ENCODE measurements at places on chromosomes 11 and 22.

- DNase-seq = no peak
Observed at GRCh38 chr22:20563466-20563906, 56.1 kb downstream of the MED15 start.

- DNase-seq = peak; percentile 68
Observed at GRCh38 chr11:33835143-33835878, 56.6 kb downstream of the LMO2 start.

DNA sequence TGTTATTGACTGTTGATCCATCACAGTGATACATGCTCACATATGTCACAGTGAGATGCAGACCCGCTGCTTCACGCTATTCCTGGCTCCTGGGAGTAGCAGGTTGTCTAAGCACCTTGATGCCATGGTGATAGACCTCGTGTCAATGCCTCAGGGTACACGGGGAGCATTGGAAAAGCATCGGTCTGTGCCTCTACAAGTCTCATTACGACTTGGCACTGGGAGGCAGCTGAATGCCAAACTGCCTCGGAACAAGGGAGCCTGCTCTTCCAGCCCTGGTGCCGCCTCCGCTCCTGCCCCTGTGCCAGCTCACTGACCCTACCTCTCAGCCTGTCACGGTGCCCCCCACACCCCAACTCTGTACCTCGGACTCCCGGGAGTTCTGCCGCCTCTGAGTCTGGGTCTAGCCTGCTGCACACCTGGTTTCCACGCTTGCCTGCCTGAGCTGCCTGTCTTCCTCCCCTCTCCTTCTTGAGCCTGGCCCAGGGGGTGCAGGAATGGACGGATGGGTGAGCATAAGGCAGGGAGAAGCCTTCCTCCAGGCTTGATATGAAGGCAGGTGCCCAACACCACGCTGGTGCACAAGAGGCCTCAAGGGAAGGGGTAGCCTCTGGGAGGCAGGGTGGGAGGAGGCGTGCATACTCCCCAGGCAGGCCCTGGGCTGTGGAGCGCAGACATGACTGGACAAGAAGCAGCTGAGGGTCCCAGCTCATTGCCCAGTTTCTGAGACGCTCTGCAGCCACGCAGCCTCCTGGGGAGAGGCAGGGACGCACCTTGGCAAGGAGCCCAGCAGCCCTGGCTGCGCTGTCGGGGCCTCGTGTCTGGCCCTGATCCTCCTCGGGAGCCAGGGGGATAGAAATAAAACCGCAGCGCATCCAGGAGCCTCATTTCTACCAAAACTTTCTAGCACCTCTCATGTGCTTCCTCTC, 1.8 kb upstream of the NFAM1 start:
- DNase-seq = no peak

DNA sequence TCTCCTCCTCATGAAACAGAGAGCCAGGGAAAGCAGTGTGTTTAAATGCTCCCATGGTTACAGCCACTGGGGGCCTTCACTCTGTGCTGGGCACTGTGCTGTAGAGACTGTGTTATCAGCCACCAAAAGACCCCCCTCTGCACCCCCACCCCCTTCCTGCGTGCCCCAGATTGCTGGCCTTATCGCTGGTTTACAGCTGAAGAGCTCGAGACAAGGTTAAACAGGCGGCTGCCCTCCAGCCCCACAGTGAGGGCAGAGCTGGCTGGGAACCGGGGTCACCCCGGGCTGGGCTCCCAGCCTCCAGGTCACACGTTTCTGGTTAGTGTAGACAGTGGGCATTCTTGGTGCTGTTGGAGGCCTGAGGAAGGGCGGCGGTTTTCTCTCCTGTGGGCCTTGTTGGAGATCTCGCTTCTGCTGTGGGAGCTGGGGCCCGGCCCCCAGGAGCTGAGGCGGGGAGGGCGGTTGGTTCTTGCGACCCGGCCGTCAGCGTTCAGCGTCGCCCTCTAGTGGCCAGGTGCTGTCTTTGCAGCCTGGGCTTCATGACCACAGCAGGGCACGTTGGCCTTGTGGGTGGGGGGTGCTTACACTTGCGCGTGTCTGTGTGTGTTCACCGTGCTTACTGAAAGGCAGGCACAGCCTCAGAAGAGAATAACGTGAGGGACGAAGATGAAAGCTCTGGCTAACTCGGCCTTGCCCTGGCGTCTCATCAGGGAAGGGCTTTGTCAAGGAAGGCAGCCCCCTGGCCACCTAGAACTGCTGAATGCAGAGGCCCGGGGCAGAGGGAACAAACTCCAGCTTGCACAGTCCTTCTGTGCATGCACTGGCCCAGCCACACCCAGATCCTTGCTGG, 40.8 kb downstream of the TBC1D22A start:
- DNase-seq = peak; percentile 83

- no peak for DNase-seq
Observed at GRCh38 chr11:16287630-16288280, 68.6 kb downstream of the SOX6 start.

DNA sequence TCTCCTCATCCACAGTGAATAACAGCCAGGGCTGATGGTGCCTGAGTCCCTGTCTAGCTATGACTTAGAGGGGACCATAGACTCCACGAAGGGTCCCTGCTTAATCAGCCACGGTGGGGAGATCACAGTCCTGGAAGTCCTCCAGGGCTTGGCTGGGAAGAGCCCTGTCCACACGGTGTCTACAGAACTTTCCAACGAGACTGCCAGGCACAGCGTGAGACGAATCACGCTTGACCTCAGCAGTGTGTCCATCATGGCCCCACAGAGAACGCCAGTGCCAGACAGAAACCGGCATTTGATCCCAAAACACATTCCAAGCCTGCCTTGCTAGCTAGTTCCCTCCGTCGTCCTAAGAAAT, 143.4 kb downstream of the CRYBB2 start:
- DNase-seq = no peak

GRCh38 chr11:10412266-10412665, 42.8 kb upstream of the AMPD3 start:
- DNase-seq = no peak

- DNase-seq = peak; percentile 23
Observed at GRCh38 chr11:72704028-72704782, 30.0 kb upstream of the PDE2A start.

DNA sequence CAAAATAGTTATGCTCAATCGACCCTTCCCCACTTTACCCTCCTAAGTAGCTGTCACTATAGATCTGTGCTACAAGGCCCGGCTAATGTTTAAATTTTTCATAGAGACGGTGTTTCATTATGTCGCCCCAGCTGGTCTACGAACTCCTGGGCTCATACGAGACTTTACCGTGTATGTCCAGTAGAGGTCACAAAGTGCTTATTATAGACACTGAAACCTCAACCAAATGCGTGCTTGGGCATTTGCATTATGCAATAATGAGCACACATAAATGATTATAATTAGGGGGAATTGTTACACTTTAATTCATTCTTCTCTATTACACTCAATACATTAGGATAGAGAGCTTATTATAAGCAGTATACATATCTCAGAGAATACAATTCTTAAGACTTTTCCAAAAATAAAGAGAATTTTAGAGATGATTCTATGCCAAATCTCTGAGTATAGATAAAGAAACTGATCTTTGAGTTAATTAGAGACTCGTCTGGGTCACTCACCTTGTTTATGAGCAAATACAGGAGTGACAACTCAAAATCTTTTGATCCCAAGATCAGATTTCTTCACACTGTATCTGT, 12.5 kb upstream of the MRPL16 start:
- DNase-seq = peak; percentile 95

GRCh38 chr11:60263402-60263801, 17.1 kb upstream of the MS4A4A start:
- DNase-seq = no peak

GRCh38 chr11:110984147-110984546, 261.4 kb upstream of the POU2AF2 start:
- no peak for DNase-seq

GRCh38 chr11:57885298-57886050, 123.9 kb downstream of the CTNND1 start:
- peak; percentile 42 for DNase-seq

GRCh38 chr11:92787638-92788037, 181.8 kb upstream of the MTNR1B start:
- no peak for DNase-seq

DNA sequence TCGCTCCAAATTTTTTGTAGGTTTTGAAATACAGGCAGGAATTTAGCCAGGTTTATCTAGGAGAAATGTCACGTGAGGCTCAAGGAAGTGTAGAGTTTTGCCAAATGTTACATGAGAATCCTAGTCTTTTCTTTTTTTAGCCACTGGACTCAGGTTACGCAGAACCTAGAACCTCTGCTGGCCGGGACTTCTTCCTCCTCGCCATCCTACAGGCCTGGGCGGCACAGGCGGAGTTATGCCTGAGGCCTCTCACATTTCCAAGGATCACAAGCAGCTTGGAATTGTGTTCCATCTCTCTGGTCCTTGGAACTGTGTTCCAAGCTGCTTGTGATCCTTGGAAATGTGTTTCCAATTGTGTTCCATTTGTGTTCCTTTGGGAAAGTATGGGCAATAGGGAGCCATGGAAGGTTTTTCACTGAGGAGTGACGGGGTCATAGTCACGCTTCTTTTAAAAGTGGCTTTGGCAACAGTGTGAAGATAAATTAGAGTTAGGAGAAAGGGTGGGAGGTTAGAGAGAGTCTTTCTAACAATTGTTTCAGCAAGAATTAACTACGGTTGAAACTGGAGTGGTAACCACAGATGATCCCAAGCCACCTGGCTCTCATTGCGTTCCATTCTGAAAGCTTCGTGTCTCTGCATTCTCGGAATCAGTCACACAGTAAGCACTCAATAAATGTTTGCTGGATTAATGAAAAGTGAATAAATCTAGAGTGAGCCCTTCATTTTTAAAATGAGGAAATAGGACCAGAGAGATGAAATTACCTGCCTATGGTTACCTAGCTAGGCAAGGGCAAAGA, 12.5 kb upstream of the POU2AF1 start:
- DNase-seq = no peak

DNA sequence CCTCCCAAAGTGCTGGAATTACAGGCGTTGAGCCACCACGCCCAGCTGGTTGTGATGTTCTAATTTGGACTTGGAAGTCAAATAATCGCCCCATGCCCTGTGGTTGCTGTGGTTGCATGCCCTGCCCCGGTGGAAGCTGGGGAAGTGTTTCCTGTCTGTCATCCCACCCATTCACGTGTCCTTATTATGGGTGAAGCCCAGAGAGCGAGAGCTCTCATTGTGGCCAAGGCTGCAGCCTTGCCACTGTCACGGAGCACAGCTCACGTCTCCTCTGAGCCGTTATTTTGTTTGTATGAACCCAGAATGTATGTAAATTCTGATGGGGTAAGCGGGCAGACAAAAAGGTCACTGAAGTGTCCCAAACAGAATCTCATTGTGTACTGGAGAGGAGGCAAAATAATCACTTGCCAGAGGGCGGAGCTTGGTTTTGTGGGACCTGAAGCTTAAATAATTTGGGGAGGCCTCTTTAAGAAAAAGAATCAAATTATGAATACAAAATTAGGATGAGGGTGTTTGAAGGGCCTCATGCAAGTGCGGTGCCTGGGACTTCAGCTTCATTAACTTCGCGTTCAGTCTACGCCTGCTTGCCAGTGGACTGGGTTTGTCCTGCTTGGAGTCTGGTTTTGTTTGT, 25.8 kb upstream of the TREH start:
- DNase-seq = peak; percentile 71

- no peak for DNase-seq
Observed at GRCh38 chr11:88544656-88545280, 207.2 kb upstream of the CTSC start.

GRCh38 chr11:58334708-58335107, 24.2 kb downstream of the OR5B17 start:
- no peak for DNase-seq
